Spinal cord (tissue), 10 donors: ENCODE measurements at places on chromosomes 1 and 21.

- DNase-seq: no peak
These were observed 2032.3 kb downstream of the MRPL39 start for GRCh38 chr21:23574932-23575331.

DNA sequence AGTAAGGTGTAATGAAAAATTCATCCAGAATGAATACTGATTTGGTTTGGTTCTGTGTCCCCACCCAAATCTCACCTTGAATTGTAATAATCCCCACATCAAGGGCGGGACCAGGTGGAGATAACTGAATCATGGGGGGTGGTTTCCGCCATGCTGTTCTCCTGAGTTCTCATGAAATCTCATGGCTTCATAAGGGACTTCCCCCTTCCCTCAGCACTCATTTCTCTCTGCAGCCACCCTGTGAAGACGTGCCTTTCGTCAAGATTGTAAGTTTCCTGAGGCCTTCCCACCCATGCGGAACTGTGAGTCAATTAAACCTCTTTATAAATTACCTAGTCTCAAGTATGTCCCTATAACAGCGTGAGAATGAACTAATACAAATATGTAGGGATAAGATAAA, 5.5 kb upstream of the SYNJ1 start:
- no peak for DNase-seq

DNA sequence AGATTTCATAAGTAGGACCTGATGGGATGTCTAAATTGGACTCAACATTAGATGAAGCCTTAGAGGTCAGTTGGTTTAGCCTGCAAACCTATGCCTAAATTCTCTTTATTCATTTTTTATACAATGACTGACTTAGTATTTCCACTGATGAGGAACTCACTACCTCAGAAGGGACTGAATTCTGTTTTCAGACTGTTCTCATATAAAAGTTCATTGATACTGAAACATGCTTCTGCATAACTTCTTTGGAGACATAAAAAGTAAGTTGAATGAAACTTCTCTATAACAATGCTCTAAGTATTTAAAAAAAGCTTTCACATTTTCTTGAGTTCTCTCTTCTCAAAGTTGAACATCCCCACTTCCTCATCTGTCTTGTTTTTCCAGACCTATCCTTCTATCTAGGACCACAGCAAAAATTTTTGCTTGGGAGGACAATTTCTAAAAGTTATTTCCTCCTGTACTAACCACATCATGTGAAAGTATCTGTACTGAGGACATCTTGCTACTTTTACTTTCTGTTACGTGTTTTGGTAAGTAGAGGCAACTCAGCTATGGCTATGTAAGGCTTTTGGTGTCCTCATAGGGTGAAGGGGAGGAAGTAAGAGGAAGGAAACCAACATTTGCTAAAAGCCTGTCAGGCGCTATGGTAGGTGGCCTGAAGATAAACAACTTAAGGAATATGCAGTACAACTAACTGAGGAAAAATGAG, 64.1 kb downstream of the USP24 start:
- no peak for DNase-seq

GRCh38 chr1:205925736-205926135, 17.5 kb downstream of the SLC26A9 start:
- no peak for DNase-seq

- DNase-seq: no peak
These were observed 32.1 kb downstream of the GJA4 start for GRCh38 chr1:34824817-34825454.

DNA sequence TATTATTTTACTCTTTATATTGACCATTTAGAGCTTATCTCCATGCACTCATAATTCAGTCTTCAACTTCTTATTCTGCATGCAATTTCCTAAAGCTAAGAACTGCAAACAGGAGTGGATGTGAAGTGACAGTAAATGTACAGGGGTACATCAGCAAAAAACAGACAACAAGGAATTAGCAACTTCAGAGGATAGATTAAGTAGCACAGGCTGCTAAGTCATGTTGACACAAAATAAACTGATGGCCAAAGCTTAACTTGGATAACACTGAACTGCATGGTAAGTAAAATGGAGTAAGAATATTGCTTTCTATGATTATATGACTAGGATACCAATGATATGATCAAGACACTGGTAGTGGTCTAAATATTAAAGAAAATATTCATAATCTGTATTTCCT, 66.5 kb downstream of the USP24 start:
- no peak for DNase-seq

DNA sequence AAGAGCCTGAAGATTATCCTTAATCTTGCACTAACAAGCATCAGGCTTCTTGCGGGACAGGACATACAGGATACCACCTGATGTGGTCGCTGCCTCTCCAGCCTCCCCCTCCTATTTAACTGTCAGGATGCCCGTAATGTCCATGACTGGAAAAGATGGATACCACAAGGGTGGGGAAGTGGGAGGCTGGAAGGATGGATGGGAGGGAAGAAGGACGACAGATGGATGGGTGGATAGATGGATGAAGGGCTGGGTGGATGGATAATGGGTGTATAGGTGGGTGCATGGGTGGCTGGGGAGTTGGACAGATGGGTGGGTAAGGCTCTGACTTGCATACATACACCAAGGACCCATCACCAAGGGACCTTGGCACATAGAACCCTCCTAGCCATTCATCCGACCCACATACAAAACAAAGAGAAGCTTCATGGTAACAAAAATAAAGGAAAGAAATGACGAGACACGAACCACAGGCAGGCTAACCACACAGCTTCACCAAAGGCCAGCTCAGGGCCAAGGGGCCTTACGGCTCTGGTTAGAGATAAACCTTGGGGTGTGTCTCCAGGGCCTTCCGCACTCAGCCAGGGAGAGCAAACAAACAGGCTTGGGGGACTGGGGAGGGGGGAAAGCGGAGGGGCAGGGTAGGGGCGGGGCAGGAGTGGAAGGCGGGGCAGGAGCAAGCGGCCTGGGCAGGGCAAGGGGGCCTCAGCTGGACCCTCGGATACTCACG, 50.5 kb downstream of the HSPG2 start:
- no peak for DNase-seq

DNA sequence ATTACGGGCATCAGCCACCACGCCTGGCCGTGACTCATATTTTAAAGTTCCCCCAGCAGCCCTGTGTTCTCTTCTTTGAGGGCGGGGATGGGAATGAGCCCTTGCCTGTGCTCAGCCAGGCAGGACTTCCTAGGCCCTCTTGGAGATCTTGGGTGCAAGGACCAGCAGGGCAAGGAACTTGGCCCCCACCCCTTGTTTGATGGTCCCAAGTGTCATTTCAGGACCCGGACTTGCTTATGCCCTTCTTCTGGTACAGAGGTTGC, 9.3 kb downstream of the RASSF5 start:
- DNase-seq: no peak

- DNase-seq: no peak
These were observed 7.3 kb downstream of the TNNI1 start for GRCh38 chr1:201414051-201414738.

DNA sequence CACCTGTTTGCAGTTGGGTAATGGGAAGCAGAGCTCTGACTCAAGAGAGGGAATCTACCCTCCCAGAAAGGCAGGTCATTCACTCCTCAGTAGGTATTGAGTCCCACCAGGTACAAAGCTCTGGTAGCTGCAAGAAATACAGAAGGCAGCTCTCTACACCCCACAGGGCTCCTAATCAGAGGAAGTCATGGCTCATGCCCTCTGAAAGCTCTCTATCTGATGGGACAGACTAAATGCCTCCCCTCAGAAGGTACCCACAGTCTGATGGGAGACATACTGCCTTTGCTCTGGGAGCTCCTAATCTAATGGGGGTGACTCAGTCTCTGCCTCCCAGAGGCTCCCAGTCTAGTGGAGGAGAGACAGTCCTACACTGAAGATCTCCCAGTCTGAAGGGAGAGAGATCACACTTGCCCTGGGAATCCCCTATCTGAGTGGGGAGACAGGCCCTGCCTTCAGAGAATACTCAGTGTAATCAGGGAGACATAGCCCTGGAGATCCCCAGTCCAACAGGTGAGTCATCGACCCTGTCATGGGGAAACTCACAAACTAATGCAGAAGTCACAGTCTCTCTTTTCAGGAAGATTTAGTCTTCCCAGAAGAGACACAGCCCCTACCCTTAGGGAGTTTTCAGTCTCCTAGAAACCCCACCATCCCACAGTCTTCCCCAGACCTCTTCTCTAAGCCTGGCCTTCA, 23.7 kb downstream of the CAMK1G start:
- no peak for DNase-seq

- no peak for DNase-seq
These were observed 9.6 kb downstream of the BCAR3 start for GRCh38 chr1:93672069-93672468.

GRCh38 chr1:17569200-17570139, 30.0 kb downstream of the ARHGEF10L start:
- DNase-seq: peak; percentile 43

DNA sequence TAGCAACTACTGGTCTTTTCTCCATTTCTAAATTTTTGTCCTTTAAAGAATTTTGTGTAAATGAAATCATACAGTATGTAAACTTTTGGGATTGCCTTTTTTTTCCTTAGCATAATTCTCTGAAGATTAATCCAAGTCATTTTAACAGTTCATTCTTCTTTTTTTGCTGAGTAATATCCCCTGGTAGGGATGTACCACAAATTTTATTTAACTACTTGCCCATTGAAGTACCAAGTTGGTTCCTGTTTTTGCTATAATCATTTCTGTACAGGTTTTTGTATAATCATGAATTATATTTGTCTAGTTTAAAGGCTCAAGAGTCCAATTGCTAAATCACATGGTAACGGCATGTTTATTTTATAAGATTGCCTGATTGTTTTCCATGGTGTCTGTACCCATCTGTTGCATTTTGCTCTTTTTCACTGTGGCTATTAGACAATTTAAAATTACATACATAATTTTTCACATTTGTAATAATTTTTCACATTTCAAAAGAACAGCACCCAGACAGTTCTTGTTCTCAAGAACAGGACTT, 891.1 kb downstream of the USP25 start:
- no peak for DNase-seq

- DNase-seq: no peak
These were observed 1.1 kb downstream of the KCNH1 start for GRCh38 chr1:211132721-211133392.

DNA sequence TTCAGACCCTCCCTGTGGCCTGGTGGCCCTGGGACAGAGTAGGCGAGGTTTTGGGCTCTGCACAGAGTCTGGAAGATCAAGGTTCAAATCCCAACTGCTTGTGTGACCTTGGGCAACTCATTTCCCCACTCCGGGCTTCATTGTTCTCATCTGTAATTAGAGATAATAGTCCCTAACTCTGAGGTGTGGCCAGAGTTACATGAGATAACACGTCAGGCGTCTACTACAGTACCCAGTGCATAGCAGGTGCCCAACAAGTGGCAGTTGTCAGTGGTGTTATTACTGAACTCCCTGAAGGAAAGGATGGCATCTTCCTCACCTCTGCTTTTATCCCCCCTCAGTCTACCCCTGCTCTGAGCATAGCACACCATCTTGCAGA, 20.8 kb downstream of the RAP1GAP start:
- no peak for DNase-seq

DNA sequence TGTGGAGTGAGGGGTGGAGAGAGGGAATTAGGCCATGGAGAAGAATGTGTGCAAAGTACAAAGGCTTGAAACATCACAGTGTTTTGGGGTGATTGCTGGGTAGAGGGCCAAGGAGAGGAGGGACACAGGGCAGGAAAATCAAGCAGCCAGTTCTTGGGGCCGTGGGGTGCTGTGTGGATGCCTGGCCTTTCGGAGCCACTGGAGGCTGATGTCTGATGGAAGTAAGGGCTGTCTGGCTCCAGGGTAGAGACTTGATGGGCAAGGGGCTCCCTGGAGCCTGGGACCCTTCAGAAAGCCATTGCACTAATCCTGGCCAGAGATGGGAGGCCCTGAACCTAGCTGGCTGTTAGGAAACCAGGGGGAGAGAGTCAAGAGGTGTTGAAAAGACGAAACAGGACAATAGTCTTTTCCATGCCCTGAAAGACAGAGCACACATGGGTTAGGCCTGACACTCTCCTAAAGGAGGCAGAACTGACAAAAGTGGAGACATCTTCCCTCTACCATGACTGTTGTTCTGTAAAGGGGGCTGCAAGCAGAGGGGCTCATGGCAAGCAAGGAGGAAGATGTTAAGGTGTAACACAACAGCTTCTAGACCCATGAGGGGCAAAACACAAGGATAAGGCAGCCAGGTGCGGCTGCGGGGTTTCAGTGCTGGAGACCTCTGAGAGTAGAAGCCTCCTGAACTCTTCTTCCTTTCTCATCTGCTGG, 21.0 kb downstream of the ATF3 start:
- DNase-seq: no peak

- DNase-seq: no peak
These were observed 26.7 kb downstream of the SUSD4 start for GRCh38 chr1:223337174-223337869.

GRCh38 chr1:24952413-24952841, 22.4 kb upstream of the RUNX3 start:
- no peak for DNase-seq

GRCh38 chr1:225691377-225691776, 38.5 kb upstream of the ENAH start:
- DNase-seq: no peak

- DNase-seq: no peak
These were observed 21.1 kb downstream of the C1orf115 start for GRCh38 chr1:220711056-220711809.

GRCh38 chr21:41761934-41762635, 4.8 kb downstream of the RIPK4 start:
- DNase-seq: no peak

DNA sequence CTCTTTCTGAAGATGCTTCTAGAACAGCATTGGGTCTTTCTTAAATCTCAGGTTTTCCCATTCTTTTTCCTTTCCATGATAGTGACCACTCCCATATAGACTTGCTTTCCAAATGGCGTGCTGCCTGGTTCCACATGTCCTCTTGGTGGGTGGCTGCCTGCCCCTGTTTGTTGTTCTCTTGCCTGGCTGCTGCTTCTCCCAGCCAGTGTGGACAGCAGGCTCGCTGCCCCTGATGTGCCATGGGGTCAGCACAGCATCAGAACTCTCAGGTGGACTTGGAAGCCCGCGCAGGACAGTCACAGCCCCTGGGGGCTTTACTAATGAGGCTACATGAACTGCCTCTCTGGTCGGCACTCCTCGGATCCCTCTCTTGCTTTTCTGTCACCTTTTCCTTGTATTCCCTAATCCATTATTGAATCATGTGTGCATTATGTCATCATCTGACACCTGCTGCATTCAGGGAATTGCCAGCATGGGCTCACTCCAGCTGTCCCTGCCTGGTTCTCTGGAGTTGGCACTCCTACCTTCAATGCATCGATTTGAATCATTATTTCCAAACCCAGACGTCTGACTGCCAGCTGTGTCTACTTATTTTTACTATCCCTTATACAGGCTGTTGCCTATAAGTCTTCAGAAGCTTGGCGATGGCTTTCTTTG, 100.5 kb upstream of the COA6 start:
- DNase-seq: no peak

GRCh38 chr1:184695023-184695422, 59.6 kb downstream of the EDEM3 start:
- DNase-seq: no peak
